ENCODE measurements at places on chromosomes 1 and 21.

DNA sequence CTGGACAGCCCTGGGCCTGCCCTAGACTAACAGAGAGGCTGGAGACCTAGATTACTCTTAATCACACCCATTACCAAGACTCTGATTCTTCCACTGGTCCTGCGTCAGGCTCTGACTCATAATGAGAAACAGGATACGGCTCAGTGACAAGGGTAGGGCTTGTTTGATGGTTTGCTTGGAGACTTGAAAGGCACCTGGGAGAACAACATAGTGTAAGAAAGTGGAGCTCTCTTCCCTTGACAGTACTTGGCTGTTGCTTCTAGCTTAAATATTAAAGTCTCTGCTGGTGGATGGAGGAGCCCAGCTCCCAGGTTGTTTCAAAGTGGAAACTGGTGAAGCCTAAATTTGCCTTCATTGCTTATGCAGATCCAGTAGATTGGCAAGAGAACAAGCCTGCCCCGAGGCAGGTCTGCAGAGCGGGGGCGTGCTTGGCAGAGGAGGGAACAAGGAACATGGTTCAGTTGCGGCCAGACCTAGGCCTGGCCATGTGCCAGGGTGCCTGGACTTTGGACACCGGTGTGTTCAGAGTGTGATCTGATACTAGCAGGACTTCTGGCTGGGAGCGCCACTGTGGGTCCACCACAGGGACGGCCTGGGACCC is 480.6 kb downstream of the CAMTA1 start:
- no peak for DNase-seq

DNA sequence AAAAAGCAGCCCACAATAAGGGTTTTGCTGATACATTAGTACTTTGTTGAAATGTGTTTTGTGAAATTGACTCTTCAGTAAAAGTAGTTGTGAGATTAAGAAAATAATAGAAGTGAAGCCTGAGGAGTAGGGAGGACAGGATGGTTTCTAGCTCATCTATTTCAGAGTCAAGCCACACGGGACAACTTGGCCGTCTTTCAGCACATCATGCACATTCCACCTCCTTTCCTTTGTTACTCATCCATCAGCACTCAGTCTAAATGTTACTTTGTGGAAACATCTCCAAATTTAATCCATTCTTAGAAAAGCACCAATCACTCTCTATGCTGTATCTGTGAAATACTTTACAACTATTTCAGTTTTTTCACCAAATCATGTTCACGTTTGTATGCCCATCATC is 223.3 kb downstream of the FGGY start:
- no peak for DNase-seq

GRCh38 chr1:35111106-35111505 is 31.9 kb downstream of the ZMYM1 start:
- no peak for DNase-seq

GRCh38 chr1:56065729-56066128 is 513.6 kb downstream of the PLPP3 start:
- no peak for DNase-seq

GRCh38 chr21:42593007-42593814 is 60.2 kb upstream of the PDE9A start:
- DNase-seq: peak; percentile 38
